Stimulated activated CD8-positive, alpha-beta memory T cell treated with anti-CD3 and anti-CD28 coated beads, Interleukin-12 subunit alpha, Interleukin-12 subunit beta, amount 100 ng/mL, for 4 hours (primary cell): ENCODE measurements at places on chromosomes 6 and 20.

DNA sequence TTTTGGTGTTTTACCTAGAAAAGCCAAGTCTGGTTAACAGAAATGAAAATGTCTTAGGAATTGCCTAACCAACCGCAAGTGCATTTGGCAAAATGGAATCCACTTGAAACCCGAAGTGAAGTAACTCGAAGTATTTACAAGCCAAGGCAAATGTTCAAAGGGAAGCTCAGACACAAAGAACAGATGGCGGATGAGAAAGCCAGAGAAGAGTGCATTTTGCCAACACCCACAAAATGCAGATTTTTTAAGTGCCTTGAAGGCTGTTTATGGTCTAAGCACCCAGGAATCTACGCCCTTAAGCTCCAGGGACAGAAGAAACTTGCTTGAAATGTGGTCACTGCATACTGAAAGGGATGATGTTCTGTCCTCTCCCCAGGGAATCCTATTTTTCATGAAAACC lies 70.0 kb upstream of the TBXT start:
- DNase-seq: no peak

GRCh38 chr6:129233458-129234134 lies 350.7 kb downstream of the LAMA2 start:
- no peak for DNase-seq

- no peak for DNase-seq
Measured at GRCh38 chr20:23782366-23782983, 31.7 kb upstream of the CST1 start.

GRCh38 chr6:131197716-131198115 lies 62.4 kb downstream of the AKAP7 start:
- no peak for DNase-seq

- no peak for DNase-seq
Measured at GRCh38 chr6:18186540-18187250, 31.5 kb downstream of the KDM1B start.

- DNase-seq: no peak
Measured at GRCh38 chr6:143333081-143333480, 117.4 kb downstream of the ADAT2 start.

DNA sequence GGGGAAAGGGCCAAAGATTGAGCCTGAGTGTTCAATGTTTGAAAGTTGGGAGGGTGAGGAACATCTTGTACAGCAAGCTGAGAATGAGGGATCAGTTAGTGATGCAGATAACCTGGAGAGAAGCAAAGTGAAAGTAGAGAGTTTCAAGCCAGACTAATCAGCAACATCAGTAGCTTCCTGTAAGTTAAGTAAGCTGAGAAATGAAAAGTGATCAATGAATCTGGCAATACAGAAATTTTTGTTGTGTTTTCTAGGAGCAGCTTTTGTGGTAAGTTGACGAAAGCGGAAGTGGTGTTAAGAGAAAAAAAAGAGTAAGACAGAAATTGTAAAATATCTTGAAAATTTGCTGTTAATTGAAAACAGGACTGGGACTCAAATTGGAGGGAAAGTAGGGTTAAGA lies 855.5 kb upstream of the MAP3K7 start:
- no peak for DNase-seq

- DNase-seq: no peak
Measured at GRCh38 chr6:151524059-151524458, 30.2 kb downstream of the CCDC170 start.

- no peak for DNase-seq
Measured at GRCh38 chr6:56244089-56244488, 3.3 kb downstream of the COL21A1 start.
